ENCODE measurements at places on chromosomes 7 and 10.

- DNase-seq, result no peak
Measured at GRCh38 chr10:24901686-24902399, 50.6 kb downstream of the PRTFDC1 start.

GRCh38 chr10:109343293-109343692, 580.0 kb downstream of the XPNPEP1 start:
- no peak for DNase-seq

DNA sequence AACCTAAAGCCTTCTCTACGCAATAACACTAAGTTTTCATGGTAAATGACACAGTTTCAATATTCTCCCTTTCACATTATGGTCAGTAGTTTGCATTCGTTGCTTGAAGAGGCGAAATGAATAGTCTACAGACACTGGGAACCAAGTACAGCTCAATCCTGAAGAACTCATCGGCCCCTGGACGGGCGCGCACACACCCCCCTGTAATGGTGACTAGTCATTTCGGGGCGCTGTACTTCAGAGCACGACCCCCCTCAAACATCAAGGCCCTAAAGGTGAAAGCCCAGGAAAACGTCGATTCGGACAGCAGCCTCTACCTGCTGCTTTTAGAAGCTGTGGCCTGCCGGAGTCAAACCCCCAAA, 1.0 kb downstream of the NT5C2 start:
- no peak for DNase-seq

DNA sequence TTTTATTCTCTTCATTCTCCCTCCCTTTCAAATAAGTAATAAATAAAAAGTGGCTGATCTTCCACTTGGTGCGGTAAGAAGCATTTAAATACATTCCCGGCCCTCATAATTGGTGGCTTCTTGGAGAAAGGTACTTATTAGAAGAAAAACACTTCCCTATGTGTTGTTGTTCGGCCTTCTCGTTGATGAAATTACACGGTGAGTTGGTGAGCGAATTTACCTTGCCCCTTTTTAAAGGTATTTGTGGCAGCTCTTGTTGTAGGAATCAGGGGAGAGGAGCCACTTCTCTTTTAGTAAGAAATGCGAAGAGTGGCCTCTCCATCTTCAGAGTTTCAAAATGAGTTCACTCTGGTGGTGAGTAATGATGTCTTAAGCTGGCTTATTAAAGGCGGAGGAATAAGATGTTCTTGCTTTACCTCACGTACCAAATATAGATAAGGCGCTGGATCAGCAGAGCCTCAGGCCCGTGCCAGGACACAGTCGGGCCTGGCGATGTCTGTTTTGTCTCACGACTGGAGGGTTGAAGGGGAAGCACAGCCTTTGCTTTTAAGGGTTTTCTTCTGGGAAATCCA, 135.9 kb downstream of the CUX1 start:
- no peak for DNase-seq

DNA sequence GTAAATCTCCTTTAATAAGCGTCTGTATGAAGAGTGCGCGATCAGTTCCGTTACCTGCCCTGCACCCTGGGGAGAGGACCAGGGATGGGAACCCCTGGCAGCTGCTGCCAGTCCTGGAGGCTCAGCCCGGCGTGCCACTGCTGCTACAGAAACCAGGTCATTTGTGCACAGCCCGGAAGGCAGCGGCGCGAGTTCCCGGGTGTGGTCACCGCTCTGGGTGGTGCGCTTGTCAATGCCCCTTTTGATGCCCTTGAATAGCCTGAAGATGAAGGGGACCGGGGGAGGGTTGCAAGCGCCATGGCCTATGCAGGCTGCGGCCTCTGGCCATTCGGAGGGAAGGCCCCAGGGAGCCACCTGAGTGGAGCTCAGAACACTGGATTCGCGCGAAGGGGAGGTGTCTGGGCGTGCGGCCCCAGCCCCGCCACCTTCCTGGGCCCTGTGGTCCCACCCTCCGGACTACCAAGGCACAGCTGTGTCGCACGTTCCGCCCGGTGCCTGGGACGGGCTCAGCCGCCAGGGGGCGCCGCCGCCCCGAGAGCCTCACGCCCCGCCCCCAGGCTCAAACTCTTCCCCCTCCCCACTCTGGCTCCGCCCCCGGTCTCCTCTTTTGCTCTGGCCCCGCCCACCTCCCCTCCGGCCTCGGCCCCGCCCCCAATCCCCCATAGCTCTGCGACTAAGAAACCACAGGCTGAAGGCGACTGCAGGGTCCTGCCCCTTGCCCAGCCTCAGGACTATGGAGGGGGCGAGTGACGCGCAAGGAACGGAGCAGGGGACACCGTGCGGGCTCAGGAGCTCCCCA, 16.5 kb downstream of the AP5Z1 start:
- peak; percentile 80 for DNase-seq

Measured in naive B cell (primary cell).